ENCODE measurements at places on chromosomes 13 and 19.

GRCh38 chr19:9673912-9674662, 813 bp downstream of the ZNF562 start:
- DNase-seq: no peak

DNA sequence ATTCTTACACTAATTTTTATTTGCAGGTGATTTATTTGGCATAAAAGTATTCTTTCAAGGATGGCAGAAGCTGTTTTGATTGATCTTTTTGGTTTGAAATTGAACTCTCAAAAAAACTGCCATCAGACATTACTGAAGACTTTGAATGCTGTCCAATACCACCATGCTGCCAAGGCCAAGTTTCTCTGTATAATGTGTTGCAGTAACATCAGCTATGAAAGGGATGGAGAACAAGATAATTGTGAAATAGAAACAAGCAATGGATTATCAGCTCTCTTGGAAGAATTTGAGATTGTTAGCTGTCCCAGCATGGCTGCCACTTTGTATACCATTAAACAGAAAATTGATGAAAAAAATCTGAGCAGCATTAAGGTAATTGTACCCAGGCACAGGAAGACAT, 1.2 kb downstream of the LACC1 start:
- DNase-seq: no peak

DNA sequence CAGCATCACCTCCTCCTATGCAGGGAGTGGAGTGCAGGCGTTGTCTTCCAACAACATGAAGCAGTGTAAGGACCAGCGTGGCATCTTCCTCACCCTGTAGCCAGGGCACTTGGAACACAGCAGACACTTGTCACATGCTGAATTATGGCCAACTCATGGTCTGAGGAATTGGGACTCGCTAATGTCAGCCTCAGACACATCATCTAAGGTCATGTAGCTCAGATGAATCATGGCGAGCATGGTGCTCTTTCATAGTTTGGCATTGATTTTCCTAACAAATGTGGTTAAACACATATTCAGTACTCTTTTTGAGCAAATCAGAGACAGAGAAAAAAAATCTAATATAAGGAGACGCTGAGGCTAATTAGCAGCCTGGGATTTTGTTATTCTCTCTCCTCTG, 99.6 kb upstream of the SGCG start:
- DNase-seq: peak; percentile 10

- no peak for DNase-seq
Observed at GRCh38 chr13:94454906-94455305, 24.6 kb downstream of the DCT start.

DNA sequence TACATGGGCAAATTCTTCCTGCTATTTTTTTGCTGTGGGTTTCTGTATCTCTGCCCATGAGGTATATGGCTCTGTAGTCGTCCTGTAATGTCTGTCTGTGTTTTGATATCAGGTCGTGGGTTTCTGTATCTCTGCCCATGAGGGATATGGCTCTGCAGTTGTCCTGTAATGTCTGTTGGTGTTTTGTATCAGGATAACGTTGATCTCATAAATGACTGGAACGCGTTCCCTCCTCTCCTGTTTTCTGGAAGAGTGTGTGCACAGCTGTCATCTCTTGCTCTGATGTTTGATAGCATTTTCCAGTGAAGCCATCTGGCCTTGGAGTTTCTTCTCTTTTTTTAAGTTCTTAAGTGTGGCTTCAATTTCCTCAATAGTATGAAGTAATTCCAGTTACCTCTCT, 57.2 kb downstream of the SOX1 start:
- DNase-seq: no peak

- DNase-seq: no peak
Observed at GRCh38 chr13:97329331-97329730, 104.6 kb upstream of the RAP2A start.

DNA sequence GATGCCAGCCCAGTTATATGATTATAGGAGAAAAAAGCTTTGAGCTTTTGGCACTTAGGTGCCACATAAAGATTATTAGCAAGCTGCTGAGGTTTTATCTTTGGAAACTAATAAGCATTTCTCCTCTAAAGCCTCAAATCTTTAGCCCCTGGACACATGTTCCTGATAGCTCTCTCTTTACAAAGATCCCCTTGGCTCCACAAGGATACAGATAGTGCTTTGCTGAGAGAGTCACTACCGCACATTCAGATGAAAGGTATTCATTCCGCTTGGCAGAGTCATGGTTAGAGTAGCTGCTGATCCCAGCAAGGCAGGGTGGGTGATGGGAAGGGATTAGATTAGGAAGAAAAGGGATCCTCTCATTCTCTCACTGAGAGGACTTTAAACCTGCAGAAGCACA, 28.2 kb upstream of the PSG7 start:
- DNase-seq: peak; percentile 44

DNA sequence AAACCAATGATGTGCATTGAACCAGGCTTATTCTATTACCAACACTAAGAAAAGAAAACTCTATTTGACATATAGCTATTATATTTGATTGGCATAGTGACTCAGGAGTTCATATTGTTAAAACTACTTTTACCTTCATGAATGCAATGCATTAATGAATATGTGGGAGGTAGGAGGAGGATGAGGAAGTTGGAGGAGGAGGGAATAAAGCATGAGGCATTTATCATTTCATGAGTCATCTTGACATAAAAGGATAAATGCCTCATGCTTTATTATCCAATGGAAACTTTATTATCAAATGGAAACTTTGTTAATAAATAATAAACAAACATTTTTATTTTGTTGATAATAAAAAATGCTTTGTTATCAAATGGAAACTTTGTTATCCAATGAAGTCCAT, 116.5 kb downstream of the SPRY2 start:
- DNase-seq: no peak

DNA sequence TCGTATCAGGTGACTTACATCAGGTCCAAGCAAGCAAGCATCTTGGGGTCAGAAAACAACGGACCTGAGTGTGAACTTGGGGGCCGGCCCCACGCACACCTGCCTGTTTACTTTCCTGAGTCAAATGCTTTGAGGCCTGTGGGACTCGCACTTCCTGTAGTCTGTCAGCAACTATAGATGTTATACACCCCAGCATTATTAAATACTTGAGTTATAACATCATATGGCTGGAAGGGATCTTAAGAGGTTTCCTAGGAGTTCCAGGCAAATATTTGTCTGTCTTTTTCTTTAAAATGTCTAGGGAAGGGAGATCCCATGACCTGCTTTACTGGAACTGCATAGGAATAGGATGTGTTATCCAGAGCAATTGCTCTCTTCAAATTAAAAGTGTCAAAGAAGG, 280.6 kb downstream of the SHISA2 start:
- DNase-seq: no peak

DNA sequence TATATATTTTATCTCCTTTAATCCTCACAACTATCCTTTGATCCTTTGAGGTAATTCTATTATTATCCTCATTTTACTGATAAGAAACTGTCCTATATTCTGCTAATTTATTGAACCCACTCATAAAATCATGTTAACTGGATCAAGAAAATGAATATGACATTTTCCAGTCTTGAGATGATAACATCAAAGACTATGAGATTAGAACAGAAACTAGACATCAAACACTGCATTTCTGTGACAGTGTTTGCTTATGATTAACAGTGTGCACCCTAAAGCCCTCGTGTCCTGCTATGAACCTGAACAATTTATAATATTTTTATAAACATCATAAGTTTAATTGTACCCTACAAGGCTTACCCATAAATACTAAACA, 96.3 kb downstream of the TBC1D4 start:
- DNase-seq: no peak

- DNase-seq: no peak
Observed at GRCh38 chr19:29634423-29635130, 28.5 kb downstream of the POP4 start.

DNA sequence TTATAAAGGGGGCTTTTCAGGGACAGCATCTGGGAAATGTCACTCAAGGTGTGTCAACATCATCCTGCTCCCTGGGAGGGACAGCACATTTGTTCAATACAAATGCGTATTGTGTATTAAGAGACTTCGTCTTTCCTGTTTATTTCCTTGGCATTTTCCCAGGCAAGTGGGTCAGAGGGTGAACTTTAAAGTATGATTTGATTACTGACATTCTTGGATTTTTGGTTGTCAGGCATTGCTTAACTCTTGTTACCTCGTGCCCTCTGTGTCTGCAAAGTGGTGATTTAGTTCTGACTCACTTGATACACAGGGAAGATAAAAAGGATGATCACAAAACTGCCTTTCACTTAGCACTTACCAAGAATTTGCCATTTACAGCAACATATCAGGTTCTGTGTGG, 292.7 kb downstream of the SUCLA2 start:
- peak; percentile 8 for DNase-seq

Measured in GM04503 (cell line).